ENCODE measurements at places on chromosomes 11 and 22.

DNA sequence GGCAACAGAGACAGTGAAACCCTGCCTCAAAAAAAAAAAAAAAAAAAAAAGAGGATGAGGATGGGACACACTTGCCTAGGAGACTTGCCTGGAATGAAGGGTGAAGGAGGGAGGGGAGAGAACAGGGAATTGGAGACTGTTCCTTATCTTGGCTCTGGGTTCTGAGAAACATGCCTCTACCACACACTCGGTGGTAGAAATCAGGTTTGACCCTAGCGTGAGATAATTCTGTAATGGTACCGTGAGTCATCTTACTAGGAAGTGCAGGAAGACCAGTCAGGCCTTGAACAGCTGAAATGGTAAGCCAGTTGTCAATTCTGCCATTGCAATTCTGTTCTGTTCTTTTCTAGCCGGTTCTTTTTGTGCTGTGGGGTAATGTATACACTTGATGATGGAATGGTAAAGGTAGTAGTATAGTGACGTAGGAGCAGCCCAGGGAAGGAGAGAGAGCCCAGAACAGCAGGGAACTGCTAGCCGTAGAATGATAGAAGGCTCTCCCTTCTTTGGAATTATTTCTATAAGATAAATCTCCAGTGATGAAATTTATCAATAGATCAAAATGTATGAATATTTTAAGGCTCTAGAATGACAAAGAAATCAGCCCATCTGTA, 3.9 kb upstream of the AMBRA1 start:
- no peak for DNase-seq

- no peak for DNase-seq
Observed at GRCh38 chr11:14117632-14118031, 155.1 kb downstream of the SPON1 start.

- DNase-seq = no peak
Observed at GRCh38 chr22:25045159-25045558, 92.6 kb downstream of the KIAA1671 start.

DNA sequence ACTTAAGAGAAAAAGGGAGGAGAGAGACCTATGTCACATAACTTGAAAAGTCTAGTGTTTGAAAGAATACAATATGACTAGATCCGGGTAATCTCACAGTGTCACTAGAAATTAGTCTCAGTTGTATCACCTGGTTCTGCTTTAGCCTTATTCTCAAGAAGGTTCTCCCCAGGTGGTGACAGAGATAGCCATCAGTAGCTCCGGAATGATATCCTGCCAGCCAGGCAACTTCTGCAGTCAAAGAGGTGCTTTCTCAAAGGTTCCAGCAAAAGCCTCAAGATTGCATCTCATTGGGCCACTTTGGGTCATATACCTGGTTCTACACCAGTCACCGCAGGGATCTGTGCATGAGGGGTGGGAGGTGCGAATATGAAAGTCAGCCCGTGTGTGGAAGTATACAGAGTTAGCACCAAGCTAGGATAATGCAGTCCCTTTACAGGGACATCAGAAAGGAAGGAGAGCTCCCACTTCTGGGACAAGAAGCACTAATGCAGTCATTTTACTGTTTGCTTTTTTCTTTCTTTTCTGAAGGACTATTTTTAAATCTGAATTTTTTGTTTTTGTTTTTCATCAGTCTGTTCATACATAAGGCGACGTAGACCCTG, 61.1 kb downstream of the CYB5R2 start:
- DNase-seq = no peak

GRCh38 chr11:47711816-47712215, 3.4 kb downstream of the AGBL2 start:
- no peak for DNase-seq

- DNase-seq = no peak
Observed at GRCh38 chr11:69702769-69703452, 911 bp downstream of the FGF19 start.

GRCh38 chr11:129946256-129946655, 50.9 kb upstream of the NFRKB start:
- no peak for DNase-seq

DNA sequence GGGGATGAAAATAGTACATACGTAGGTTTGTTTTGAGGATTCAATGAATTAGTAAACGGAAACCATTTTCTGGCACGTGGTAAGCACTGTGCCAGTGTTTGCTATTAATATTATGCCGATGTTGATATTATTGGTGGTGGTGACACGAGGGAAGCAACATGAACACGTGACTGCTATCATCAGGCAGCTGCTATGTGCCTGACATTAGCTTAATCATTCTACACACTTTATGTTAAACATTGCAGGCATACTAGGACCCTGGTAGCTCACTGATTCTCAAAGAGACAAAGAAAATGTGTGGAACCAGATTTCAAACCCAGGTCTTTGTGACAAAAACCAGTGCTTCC, 656 bp downstream of the SRRD start:
- no peak for DNase-seq

DNA sequence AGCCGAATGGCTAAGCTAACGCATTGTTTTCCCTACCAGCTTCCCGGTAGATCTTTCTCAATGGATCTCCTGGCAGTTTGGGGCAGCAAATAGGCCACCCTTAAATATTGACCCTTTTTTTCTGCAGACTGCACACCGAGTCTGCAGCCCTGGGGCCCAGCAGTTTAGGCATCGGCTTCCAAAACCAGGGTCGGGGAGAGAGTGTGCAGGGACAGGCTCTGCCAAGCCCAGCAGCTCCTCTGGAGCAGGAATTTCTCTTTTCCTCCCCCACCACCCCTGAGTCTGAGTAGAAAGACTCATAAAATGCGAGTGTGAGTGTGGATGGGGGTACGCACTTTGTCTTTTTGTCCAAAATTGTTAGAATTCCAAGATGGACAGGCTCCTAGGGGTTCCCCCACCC, 113.2 kb downstream of the FEZ1 start:
- no peak for DNase-seq

- DNase-seq = no peak
Observed at GRCh38 chr11:76674517-76675400, 4.2 kb upstream of the LRRC32 start.

GRCh38 chr11:17643506-17644405, 75.6 kb upstream of the MYOD1 start:
- no peak for DNase-seq

DNA sequence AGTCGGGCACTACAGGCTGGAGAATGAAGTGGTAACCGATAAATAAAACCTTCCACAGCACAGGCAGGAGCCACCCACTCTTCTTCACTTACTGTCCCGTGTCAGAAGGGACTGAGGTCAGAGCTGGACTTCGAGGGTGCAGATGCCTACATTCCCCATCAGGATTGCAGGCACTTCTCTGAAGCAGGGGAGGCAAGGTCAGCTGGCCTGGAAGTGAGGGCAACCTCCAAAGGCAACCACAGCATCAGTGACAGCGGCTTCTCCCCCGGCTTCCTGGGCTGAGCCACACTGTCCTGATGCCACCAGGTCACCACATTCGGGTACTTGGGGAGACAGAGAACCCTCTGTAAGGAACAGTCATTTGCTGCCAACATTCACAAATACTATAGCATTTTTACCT, 22.7 kb downstream of the TCIRG1 start:
- no peak for DNase-seq

GRCh38 chr22:34946339-34946985, 119.5 kb upstream of the ISX start:
- DNase-seq = no peak

DNA sequence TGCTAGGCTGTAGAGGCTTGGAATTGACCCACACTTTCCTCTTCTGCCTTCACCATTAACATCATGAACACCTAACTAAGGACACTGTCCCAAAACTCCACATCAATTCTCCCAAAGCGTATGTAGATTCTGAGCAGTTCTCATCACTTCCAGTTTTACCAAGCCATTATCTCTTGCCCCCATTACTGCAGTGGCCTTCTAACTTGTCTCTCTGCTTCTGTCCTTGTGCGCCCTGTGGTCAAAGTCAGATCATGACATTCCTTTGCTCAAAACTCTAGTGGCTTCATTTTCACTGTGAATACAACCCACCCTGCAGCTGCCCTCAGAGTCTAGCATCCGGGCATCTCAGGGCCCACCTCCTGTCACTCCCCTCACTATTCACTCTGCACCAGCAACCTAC, 13.1 kb upstream of the TOP3B start:
- no peak for DNase-seq

GRCh38 chr22:24969560-24970301, 17.2 kb downstream of the KIAA1671 start:
- no peak for DNase-seq

DNA sequence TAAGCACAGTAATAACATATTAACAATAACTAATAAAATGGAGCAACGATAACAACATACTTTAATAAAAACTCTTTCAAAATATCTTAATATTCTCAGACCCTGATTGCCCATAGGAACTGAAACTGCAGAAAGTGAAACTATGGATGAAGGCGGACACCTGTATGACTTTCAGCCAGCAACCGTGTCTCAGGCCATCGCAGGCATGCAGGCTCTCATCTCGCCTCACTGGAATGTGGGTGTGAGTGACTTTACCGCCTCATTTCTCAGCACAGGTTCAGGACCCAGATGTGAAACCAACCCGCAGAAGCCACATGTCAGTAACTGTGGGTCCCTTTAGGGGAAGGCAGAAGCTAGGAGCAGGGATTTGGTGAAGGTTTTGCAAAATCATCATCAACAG, 539.1 kb downstream of the FAM181B start:
- DNase-seq = no peak

DNA sequence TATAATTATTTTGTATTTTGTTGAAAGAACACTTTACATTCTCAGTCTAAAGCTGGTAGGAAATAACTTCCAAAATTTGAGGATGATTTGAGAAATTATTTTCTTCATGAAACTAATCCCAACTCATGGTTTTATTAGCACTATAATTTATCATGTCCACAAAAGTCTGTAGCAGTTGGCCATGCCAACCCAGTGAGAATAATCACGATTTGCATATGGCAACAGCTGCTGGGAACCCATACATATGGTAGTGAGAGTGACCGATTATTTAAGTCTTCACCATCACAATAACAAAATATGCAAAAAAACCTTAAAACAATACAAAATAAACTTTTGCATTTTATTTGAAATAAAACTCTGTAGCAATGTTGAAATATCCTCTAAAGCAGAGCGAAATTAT, 445.9 kb upstream of the ANO3 start:
- no peak for DNase-seq

DNA sequence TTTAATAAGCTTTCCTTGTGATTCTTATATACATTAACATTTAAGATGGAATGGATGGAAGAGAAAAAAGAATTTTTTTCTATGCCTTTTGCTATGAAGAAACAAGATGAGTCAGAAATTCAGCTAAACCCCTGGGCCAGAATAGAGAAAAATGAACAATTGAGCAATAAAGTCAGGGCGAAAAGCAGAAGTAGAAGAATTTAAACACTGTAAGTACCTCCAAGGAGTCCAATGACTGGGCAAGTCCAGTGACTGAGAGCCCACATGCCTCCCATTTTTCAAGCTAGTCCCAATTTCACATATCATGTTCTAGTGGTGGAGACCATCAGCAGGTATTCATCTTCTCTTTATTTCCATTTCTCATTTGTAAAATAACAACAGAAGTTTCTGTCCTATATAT, 18.6 kb upstream of the APLP2 start:
- no peak for DNase-seq

GRCh38 chr22:29327089-29327764, 11.7 kb upstream of the RASL10A start:
- no peak for DNase-seq

- DNase-seq = no peak
Observed at GRCh38 chr22:35839841-35840301, 122.2 kb downstream of the APOL5 start.

- no peak for DNase-seq
Observed at GRCh38 chr11:70054004-70054403, 24.1 kb upstream of the ANO1 start.

DNA sequence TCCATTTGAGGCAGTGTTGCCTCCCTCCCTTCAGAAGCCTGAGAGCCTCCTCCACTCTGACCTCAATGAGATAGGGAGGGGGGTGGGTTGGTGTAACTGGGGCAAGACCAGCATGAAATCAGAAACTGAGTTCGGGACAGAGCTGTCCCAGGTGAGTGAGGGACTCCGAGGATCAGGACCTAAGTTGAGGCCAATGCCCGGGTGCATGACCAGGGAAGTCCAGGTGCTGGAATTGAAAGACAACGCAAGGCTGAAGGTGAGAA, 40.8 kb upstream of the ZBED5 start:
- no peak for DNase-seq

GRCh38 chr11:19087658-19088057, 27.1 kb upstream of the MRGPRX2 start:
- no peak for DNase-seq

GRCh38 chr11:101010899-101011298, 118.7 kb downstream of the PGR start:
- DNase-seq = no peak

DNA sequence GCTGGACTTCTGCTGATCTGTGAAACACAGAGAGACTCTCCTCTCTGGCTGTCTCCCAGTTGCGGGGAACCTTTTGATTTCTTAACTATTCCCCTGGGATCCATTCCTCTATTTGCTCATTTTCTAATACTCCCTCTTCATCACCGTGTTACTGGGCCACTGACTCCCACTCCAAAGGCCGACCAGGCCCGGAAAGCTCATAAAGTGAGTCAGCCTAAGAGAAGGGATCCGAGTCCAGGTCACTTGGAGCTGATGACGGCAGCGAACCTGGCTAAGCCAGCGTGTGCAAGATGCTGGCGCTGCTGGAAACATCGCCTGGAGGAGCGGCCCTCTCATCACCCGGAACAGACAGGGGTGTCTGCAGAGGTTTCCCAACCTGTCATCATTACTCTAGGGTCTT, 112.8 kb downstream of the FBXO7 start:
- no peak for DNase-seq

- DNase-seq = no peak
Observed at GRCh38 chr11:12248330-12248729, 129.0 kb upstream of the PARVA start.

DNA sequence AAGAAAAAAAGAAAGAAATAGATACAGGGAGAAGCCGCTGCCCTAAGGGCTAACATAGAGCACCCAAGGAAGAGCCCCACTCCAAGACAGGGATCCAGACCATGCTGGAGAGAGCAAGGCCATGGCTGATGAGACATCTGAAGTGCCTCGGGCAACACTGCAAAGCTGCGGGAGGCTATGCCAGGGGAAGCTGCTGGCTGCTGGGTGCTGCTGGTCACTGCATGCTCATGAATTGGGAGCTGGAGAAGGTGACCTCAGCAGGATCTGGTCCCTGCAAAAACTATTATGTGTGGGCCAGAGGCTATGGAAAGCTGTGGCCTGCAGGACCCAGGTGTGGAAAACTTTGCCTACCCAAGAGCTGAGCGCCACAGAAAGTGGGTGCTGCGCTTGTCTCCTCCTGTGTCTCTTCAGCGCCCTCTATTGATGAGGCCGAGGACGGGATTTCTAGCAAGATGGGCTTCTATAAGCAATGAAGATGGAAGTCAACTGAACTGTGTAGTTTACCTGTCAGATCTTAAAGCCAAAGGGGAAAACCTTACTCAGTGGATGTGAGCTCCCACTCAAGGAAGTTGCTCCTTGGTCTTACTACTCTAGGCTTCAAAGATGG, 17.3 kb upstream of the SLC29A2 start:
- DNase-seq = peak; percentile 62

Data from activated T-cell treated with anti-CD3 and anti-CD28 coated beads for 4 hours (primary cell).